Heart right ventricle (tissue), 16 donors: ENCODE measurements at places on chromosomes 7 and 10.

DNA sequence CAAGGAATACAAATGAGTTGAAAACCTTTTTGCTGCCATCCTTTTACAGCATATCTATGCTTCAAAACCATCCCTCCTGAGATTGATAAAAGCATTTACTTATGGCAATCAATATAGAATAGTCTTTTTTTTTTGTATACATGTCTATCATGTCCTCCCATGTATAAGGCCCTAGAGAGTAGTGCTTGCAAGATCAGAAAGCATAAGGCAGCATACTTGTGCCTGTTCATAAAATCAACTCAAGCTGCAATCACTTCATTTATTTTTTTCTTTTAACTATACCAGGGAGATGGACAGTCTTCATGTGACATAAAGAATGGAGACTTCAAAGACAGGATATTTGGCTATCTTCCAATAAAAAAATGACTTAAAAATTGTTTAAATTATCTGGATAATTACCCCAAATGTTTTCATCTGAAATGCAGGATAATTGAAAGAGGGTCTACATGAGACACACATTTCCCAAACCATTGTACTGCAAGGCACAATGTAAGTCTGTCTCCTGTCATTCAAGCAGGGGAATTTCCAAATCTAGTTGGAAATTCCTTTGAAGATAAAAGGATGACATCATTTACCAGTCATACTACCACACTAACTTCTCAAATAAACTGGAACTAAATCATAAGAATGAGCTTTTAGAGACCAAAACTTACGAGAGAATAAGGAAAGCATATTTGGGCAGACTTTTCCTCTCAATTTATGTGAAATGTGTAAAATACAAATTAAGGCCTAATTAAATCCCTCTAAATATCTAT is 22.5 kb downstream of the LRRN3 start:
- no peak for DNase-seq

- DNase-seq: no peak
Measured at GRCh38 chr7:37247861-37248260, 200.8 kb downstream of the ELMO1 start.

DNA sequence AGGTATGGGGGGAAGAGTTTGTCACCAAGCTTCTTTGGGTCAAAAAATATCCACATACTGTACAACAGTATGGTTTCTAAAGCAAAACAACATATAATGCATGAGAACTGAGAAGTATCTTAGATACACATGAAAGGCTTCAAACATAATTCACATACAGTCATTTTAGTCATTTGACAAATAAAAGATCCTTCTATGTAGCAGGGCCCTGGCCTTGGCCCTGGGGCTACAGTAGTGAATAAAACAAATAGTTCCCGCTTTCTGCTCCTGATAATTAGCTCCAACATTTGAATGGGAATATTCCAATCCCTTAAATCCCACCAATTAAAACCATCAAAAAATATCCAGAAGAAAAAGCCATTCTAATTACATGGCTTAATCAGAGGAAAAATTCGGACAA is 51.3 kb downstream of the MALSU1 start:
- no peak for DNase-seq

DNA sequence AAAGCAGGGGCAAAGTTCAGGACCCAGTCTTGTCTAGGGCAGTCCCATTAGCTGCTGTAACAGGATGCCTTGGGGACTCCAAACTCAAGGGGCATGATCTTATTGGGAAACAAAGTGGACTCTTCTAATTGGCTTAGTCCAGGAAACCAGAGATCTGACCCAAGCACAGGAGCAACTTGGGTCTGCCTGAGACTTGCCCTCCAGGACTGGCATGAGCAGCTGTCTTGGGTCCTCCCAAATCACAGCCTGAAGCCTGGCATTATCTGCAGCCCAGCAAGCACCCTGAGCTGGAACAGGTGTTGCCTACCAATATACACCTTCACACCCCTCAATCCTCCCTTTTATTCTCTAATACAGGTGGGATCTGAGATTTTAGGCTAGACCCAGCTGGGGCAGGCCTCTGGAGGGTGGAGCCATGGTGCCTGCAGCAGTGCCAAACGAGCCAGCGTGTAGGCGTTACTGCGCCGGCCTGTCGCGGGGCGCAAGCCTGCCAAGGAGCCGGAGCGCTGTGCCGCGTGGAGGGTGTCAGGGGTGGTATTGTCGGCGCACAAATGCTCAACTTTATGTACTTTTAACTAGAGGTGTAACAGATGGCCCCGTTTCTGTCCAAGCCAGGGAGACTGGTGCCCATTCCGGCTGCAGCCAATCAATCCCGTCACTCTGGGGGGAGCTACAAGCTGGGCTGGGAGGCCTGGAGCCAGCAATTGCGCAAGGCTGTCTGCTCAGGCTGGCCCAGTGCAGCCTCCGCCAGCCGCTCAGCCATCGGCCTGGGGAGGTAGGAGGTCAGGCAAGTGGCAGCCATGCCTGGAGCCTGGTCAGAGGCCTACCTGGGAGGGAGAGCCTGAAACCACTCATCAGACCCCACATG is 12.8 kb upstream of the LBX1 start:
- DNase-seq: no peak

GRCh38 chr7:101998029-101998905 is 180.8 kb downstream of the CUX1 start:
- no peak for DNase-seq

DNA sequence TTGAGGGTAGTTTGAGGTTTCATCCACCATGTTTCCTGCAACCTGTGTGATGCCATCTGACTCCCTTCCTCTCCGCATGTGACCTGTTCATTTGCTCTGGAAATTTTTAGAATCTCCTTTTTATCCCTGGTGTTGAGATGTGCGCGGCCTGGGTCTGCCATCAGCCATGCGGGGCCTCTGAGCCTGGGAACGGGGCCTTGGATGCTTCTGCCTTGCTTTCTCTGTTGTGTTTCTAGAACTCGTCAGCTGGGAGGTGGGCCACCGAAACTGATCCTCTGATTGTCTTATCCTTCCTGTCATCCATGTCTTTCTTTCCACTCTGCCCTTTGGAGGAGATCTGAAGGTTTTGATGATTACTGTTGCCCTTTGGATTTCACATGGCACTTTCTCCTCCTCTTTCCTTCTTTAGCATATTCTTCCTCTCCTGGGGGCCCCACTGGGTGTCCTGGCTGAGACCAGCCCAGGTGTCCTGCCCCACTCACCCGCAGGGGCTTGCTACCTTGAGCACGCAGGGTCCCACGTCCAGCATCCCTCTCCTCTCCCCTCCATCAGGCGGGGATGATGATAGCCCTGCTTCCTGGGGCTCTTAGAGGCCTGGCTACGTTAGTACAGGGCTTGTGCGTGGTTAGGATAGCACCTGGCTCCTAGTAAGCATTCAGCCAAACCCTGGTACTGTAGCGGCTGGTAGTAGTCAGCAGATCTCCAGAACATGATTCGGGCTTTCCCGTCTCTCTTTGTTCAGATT is 29.9 kb downstream of the PPP2R2D start:
- DNase-seq: no peak

DNA sequence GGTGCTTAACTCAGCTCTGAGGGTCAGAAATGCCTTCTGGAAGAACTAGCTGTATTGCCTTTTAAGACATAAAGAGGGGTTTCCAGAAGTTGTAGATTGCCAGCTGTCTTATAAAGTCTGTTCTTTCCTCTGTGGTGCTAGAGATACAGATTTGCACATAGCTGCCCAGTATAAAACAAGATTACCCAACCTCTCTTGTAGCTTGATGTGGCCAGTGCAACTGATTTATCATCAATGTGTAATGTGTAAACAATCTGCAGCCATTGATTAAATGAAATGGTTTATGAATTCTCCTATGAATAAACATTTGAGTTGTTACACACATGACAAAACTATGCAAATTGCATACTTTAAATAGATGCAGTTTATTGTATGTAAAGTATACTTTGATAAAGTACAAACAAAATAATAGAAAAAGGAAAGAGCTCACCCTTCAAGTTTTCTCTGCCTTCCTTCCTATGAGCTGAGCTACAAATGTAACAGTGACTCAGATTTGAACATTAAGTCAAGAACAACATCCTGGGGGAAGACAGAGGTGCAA is 195.2 kb downstream of the TMEM26 start:
- DNase-seq: no peak
